ENCODE measurements at places on chromosomes 6 and 20. TPM values are rescaled to one million over a fixed set of nuclear protein-coding genes. Genes with fewer than 3 reads are reported as not detected.

DNA sequence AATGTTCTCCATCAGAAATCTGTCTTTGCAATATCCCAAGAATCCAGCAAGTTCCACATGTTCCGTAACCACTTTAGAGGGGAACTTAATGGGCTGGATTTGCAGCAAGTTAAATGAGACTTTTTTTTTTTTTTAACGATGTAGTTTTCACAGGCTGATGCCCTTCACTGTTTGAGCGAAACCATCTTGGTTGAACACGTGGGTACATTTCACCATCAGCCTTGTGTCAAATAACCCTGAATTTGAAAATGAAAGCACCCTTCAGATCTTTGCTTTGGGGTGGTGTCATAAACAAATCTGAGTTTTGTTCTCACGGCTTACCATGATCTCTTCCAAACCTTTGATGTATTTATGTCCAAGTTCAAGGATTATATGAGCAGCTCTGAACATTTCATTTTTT lies 73.7 kb upstream of the EXOC2 start:
- no peak for DNase-seq

The HLA-DRA gene
- total RNA-seq, result 35.0 TPM

The SNAP25 gene
- 2,323 TPM for total RNA-seq

The CALHM6 gene
- total RNA-seq, result 2.9 TPM

Measured in dorsolateral prefrontal cortex (tissue), 122 donors.